ENCODE measurements at places on chromosomes 6 and 20.
A peak's percentile ranks its signal among the peaks of the same experiment; 100 is the strongest.

DNA sequence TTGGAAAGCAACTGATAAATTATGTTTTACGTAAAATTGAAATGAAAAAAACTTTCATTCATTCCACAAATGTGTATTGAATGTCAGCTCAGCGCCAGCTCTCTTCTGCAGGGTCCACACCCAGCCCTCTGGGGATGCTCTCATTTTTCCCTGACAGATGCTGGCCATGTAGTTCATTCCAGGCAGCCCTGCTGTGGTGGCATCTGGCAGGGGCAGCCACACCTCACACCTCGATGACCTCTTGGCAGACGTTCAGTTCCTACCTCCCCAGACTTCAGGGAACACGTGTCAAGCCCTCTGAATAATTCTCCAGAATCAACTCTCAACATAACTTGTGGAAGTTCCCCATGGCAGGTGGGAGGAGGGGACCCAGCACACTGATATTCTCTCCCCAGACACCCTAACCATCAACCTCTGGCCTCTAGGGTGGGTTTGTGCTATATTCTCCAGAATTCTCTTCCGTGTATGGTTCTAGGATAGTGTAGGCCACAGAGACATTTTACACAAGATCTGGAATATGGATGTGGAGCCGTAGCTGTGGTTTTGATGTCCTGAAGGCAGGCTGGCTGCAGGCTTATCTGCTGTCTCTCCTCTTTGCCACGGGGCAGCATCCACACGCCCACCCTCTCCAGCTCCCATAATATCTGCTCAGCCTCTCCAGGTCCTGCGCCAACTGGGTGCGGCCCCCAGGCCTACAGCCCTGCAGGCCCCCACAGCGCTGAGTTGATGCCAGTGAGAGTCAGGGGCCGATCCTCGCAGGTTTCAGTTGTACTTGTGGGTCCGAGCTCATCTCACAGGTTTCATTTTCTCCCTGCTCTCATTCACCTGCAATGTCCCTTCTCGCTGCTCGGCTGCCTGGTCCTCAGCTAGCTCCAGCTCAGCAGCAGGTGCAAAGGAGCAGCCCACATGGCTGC is 175.8 kb upstream of the ARID1B start:
- DNase-seq = no peak

DNA sequence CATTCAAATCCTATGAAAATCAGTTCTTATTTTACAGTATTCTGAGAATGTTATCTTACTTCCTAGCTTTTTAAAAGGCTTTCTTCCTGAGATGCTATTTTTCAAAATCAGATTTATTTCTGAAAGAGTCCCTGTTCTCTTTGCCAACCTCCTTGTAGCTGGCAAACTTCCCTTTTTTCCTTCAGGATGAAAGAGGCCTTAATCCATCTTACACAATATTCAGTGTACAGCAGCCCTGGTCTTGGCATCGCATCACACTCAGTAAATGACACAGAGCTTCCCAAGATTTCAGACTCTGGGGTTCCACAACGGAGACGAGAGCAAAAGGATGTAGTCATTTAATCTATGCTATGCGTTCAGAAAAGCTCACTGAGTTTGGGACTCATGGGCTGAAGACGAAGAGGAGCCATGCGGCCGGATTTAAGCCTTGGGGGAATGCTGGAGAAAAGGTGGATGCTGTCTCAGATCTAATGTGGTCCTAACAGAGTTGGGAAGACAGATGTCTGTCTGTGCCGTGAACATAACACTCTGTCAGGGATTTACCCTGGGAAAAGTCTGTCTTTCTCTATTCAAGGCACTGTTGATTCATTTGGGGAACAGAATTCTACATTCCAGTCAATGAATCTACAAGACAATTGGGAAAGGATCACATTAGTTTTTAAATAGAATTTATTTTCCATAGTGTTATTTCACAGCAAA is 616.4 kb upstream of the AGPAT4 start:
- no peak for DNase-seq

GRCh38 chr6:6434151-6434550 is 113.7 kb upstream of the F13A1 start:
- DNase-seq = no peak

DNA sequence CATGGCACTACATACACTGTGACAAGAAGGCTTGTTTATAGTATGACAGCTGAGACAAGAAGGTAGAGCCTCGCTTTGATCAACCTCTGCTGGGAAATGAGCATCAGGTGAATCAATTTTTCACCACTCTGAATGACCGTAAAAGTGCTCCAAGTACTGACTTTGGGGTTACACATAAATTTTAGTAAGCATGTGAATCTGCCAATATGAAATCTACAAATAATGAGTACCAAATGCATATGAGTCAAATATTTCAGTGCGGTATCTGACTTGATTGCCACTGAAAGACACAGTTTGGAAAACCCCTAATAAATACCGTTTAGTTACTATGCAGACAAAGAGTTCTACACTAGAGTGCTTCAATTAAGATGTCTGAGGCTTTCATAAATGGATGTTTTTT is 77.8 kb downstream of the ATG5 start:
- DNase-seq = no peak

DNA sequence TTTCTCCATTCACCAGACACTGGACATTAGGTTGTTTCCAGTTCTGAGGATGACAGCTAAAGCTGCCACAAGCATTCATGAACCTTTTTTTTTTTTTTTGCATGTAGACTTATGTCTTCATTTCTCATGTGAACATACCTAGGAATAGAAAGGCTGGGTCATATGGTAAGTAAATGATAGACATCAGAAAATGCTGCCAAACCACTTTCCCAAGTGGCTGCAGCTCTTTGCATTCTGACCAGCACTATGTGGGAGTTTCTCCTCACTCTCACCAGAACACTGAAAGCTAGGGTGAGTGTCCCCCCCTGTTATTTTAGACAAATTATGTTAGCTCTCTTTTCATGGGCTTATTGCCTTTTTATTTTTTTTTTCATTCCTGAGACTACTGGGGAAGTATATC is 197.5 kb downstream of the OTOR start:
- DNase-seq = no peak

- no peak for DNase-seq
Measured at GRCh38 chr6:170253226-170253909, 37.5 kb downstream of the DLL1 start.

- peak; percentile 70 for DNase-seq
Measured at GRCh38 chr6:37624121-37624520, 73.6 kb downstream of the MDGA1 start.

DNA sequence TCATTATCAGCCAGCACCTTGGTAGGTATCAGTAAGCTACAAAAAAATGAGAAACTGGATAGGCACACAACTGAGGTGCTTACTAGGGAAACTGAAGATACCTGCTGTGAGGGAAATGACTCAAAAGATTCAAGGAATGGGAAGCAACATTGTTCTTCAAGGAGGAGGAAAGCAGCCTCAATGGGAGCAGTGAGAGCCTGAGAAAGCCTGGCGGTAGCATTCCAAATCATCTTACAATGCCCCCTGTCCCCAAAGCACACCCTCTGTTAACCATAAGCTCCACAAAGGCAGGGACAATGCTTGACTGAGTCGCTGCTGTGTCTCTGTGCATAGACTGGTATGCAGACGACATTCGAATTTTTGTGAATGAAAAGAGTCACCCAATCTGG is 10.6 kb downstream of the PKHD1 start:
- DNase-seq = no peak

- DNase-seq = peak; percentile 65
Measured at GRCh38 chr6:33298773-33299236, at the start of gene RGL2. RGL2 (minus strand) TSS chr6:33298942; CDS start chr6:33298610, 332 bp downstream.

Measured in RPMI7951 (cell line).